PC-3 (cell line): ENCODE measurements at places on chromosomes 12 and 14.
A peak's percentile ranks its signal among the peaks of the same experiment; 100 is the strongest.

- no peak overlapping the region for H3K4me3 ChIP-seq
- H3K27ac ChIP-seq = no peak overlapping the region
- H3K36me3 ChIP-seq = 0 out of 2 replicates have a peak, but pooled peaks cover 7% of the 10 kb centered on the region
- H3K27me3 ChIP-seq = no peaks in the 10 kb centered on the region
- no peaks in the 10 kb centered on the region for H3K4me1 ChIP-seq
- no peak for DNase-seq
Measured at GRCh38 chr12:8052679-8053078, 13.5 kb downstream of the C3AR1 start.

DNA sequence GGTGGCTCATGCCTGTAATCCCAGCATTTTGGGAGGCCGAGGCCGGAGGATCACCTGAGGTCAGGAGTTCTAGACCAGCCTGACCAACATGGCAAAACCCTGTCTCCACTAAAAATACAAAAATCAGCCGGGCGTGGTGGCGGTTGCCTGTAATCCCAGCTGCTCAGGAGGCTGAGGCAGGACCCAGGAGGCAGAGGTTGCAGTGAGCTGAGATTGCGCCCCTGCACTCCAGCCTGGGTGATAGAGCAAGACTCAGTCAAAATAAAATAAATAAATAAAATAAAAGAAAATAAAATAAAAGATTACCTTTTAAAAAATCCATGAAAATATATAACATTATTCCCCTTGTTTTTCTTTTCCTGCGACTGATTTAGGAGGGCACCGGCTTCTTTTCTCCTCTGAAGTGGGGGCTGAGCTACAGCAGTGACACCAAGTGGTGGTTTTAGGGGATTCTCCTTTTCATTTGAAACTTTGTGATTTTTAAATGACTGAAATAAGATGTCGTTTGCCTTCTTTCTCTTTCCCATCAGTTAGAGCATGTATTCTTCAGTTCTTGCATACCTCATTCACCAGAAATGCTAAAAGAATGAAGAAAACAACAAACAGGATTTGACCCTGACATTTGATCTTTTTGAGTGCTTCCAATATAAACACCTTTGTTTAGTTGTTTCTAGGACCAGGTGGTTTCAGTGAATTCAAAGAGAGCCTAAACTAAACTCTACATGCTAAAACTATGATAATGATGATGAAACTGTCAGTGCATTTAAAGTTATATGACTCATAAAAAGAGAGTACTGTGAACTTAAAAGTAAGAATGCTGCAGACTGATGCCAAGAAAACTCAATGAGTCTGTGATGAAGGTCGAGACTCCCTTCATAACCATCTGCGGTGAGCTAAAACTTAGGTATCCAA, 22.6 kb upstream of the PKP2 start:
- H3K4me3 ChIP-seq = no peak overlapping the region
- H3K36me3 ChIP-seq = no peaks in the 10 kb centered on the region
- peak overlapping the region; percentile 97 for H3K27ac ChIP-seq

- H3K27ac ChIP-seq = no peak overlapping the region
- peaks cover 20% of the 10 kb centered on the region for H3K36me3 ChIP-seq
- no peak overlapping the region for H3K4me3 ChIP-seq
- H3K27me3 ChIP-seq = no peaks in the 10 kb centered on the region
Measured at GRCh38 chr12:45745861-45746277, 16.4 kb downstream of the ARID2 start.

DNA sequence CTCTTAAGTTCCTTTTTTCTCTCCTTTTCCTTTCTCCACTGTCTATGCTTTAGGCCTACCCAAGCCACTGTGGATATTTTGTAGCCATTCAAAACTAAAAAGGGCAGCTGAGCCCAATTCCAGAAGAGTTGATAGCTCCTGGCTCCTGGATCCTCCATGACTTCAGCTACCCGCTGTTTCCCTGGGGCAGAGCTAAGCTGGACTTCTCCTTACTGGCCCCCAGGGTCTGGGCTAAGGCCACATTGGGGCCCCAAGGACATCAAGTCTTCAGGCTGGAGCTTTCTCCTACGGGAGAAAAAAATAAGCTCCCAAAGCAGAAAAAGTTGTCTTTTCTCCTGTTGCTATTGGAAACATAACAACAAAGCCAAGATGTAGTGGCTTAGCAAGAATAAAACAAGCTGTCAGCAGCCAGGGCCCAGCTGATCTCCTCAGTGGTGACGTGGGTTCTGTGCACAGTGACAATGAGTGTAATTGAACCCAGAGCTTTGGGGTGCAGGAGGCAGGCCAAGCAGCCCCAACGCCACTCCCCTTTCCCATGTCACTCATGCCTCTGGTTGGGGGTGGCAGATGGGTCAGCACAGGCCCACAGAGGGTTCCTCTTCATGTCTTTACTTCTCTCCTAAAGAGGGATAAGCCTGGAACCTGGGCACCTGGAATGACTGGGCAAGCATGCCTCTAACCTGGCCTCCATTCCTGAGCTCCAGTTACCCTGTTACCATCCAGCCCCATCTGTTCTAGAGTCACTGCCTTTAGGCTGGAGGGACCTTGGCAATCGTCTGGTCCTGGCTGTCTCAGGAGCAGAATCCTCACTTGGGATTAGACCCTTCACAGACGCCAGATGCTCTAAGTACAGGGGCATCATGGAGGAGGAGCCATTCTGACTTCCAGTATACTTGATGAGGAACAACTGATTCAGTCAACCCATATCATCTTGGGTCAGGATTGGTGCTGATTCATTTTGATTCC, 171.2 kb downstream of the ZFP36L1 start:
- H3K36me3 ChIP-seq = peaks cover 3% of the 10 kb centered on the region; the same call in 1 of the 2 replicates
- H3K4me3 ChIP-seq = no peak overlapping the region
- no peaks in the 10 kb centered on the region for H3K27me3 ChIP-seq
- peaks cover 14% of the 10 kb centered on the region for H3K4me1 ChIP-seq
- no peak for DNase-seq
- H3K27ac ChIP-seq = no peak overlapping the region

DNA sequence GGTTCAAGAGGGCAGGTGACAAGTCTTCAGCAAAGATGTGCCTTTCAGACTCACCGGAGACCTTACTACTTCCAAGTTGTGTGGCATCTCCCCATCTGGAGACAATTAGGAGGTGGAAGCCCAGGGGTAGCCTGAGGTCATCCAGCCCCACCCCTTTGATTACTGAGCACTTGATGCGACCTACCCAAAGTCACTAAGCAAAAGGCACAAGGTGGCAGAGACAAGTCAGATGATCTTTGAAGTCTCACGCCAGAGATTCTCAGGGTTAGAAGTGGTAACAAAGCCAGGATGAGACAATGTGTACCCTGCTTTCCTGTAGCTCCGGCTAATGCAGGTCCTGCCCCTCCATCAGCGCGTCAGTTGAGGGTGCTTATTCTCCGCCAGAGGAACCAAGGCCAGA, 1.4 kb upstream of the FOXN3 start:
- H3K4me3 ChIP-seq = peak overlapping the region; percentile 92; the same call in 1 of the 2 replicates
- DNase-seq = no peak
- H3K27ac ChIP-seq = no peak overlapping the region

DNA sequence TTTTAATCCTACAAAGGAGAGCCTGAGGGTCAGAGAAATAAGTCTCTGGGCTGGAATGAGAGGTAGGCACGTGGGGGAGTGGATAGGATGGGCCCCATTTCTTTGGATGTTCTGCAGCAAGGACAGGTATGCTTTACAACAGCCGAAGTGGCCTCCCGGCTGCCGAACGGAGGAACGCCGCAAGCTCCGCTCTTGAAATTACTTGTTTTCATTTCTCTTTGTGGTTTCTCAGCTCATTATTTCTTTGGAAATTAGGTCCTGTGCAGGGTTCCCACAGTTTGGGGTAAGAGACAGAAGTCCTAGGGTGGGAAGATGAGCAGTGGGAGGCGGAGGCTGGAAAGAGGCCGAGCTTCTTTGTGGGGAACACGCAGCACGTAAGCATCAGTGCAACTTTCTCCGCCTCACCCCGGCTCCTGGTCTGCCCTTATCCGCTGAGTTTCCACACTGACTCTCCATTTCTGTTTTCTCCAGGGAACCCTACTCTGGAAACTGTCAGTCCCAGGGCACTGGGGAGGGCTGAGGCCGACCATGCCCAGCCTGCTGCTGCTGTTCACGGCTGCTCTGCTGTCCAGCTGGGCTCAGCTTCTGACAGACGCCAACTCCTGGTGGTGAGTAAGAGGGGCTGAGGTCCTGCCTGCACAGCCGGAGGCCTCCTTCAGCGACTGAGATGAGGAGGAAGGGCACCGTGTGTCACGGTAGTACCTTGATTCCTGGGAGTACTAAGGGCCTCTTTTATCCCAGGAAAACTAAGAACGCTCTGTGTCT, 2.0 kb downstream of the WNT5B start:
- H3K4me3 ChIP-seq = no peak overlapping the region
- H3K27me3 ChIP-seq = peaks cover 14% of the 10 kb centered on the region
- H3K27ac ChIP-seq = no peak overlapping the region
- DNase-seq = no peak
- H3K4me1 ChIP-seq = 0 out of 2 replicates have a peak, but pooled peaks cover 9% of the 10 kb centered on the region
- H3K36me3 ChIP-seq = no peaks in the 10 kb centered on the region
